ENCODE measurements at places on chromosomes 11 and 22.

- DNase-seq: no peak
Measured at GRCh38 chr11:61713906-61714305, 33.7 kb downstream of the DAGLA start.

GRCh38 chr11:16860617-16861016 is 122.2 kb downstream of the C11orf58 start:
- no peak for DNase-seq

- DNase-seq: no peak
Measured at GRCh38 chr11:16434036-16434435, 77.7 kb upstream of the SOX6 start.

DNA sequence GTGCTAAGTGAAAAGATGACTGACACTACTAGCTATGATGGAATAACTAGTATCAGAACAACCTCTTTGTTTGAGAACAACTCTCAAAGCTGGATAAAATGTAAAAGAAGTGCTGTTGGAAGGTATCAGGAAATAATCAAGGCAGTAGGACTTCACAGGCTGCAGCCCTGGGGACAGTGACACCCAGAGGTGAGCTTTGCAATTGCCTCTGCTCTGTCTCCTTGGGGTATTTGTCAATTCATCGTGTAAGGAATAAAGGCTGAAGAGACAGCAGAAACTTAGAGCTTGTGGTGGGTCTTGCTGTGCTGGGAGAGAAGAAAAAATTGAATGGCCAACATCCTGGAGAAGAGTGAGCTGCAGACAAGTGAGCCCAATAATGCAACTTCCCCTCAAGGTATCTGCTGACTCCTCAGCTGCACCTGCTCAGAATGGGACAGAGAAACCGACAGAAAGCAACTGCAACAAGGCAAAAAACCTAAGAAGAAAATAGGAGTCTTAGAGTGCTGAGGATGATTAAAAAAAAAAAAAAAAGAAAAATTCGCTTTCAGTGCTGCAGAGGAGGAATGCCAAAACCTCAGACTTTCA is 141.1 kb downstream of the RCN1 start:
- DNase-seq: peak; percentile 57

DNA sequence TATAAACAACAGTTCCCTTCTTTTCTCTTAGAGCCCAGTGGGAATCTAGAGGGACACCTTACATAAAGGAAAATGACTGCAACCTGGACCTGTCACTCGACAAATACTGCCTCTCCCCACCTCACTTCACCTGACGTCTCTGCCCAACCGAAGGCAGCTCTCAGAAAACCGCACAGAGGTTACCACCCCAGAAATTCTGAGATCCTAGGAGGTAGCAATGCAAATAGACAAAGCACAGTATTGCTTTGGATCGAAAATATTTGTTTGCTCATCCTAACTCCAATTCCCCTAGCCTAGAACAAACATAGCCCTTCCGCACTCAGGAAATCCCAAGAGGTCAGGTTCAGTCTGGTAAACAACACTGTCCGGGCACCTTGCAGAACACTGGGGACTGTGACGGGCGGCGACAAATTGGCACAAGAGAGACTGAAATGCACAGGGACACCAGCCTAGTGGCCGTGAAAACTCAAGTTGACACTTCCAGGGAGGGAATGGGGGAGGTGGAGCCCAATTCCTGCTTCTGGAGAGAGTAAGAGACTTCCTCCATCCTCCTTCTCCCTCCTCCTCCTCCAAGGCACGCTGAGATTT is 420 bp upstream of the TRIM44 start:
- no peak for DNase-seq

All from ELR (cell line).